ENCODE measurements at places on chromosomes 12 and 14. TPM values are rescaled to one million over a fixed set of nuclear protein-coding genes. Genes with fewer than 3 reads are reported as not detected.
A peak's percentile ranks its signal among the peaks of the same experiment; 100 is the strongest.

- no peak for DNase-seq
Measured at GRCh38 chr14:51575349-51576116, 76.2 kb upstream of the FRMD6 start.

- DNase-seq, result no peak
Measured at GRCh38 chr14:61409782-61410181, 88.4 kb downstream of the PRKCH start.

Gene MYF6
- total RNA-seq, result not detected

DNA sequence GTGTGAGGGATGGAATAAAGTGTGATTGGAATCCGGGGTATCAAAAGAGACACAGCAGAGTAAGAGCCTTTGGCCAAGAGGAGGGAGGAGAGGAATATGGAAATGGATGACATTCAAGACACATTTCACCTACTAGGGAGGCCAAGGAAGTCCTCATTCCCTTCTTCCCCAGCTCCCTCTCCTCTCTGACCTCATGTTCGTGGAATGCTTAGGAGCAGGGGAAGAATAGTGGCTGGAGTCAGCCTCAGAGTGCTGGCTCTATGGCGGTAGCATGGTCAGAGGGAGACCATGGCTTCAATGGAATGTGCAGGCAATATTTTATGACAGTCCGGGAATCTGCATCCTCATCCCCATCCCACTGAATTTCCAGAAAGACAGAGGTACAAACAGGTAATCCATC, 196.6 kb downstream of the EGLN3 start:
- no peak for DNase-seq

DNA sequence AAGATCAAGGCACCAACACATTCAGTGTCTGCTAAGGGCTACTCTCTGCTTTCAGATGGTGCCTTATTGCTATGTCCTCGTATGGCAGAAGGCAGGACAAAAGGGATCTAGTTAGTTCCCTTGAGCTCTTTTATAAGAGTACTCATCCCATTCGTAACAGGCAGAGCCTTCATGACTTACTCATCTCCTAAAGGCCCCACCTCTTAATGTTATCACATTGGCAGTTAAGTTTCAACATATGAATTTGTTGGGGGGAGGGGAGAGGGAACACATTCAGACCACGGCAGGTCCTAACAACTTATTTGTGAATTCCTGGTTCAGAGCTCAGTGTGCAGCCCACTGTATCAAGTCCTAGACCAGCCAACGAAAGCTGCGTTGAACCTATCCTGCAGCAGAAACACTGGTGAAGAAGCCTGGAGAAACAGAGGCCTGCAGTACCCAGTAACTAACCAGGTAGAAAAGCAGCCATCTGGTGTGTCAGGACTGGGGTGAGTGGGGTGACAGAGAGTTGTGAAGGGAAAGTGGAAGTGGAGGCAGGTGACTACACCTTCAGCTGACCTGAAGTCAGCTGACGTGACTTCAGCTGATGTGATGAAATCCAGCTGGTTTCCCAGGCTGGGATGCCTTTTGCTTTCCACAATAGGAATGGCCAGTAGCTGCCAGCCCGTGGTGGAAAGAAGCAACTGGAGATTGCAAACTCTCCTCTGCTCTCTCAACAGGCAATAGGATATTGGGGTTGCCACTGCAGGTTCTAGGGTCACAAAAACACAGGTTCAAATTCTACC, 101.6 kb upstream of the PLXNC1 start:
- no peak for DNase-seq

DNA sequence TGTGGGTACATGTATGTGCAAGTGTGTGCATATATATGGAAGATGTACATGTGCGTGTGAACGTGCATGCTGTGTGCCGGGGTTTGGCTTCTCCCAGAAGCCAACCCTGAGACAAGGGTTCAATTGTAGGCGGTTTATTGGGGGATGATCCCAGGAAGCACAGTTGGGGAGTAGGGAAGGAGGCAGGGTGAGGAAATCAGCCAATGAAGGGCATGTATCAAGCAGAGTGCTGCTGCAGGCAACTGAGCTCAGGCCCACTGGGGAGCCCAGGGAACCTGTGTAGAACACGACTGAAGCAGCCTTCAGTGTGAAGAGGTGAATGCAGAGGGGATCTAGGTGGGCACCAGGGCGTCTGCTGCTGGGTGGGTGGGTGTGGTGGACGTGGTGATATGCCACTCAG, 21.6 kb downstream of the SYNDIG1L start:
- no peak for DNase-seq

Gene PHETA1
- 27.9 TPM for total RNA-seq

DNA sequence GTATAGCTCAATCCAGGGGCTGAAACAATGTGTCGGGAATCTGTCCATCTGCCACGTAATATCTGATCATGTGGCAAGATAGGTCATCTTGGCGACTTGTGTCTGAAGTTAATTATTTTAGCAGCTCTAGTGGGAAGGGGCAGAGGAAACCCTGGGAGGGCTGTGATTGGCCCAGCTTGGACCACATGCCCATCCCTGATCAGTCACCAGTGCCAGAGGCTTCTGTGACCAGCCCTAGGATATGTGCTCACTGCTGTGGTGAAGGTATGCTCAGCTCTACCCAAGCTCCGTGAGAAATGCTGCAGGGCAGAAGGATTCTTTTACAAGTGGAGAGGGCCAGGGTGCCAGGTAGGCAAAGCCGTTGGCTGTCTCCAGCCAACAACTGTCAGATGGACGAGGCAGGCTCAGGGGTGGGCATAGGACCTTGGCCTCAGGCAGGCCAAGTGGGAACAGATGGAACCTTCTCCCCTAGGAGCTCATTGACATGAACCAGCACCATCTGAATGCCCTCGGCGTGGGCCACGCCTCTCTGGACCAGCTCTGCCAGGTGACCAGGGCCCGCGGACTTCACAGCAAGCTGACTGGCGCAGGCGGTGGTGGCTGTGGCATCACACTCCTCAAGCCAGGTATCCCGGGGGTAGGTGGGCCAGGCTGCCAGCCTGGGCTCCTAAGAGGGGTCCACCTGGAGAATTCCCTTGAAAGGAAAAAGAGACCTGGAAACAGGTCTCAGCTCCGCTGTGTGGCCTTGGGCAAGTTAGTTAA, 21.1 kb downstream of the MVK start:
- DNase-seq, result no peak

GRCh38 chr14:105854600-105855245, 328.3 kb downstream of the TMEM121 start:
- DNase-seq, result peak; percentile 18

DNA sequence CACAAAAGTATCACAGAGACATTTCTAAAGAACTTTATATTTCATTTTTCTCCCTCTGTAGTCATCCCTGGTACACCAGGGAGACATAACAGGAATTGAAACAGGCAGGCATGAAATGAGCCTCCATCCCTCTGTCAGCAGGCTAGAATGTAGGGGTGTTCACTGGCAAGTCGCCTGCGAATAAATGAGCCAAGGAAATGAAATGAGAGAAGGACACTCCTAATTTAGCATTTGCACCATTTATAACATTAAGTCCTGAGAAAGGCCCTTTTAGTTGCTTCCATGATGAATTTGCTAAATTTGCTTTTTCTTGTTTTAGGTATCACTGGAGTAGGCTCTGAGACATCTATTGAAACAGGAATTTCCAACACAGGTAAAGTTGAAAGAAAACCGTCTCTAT, 192.4 kb upstream of the CNTN1 start:
- DNase-seq, result no peak

DNA sequence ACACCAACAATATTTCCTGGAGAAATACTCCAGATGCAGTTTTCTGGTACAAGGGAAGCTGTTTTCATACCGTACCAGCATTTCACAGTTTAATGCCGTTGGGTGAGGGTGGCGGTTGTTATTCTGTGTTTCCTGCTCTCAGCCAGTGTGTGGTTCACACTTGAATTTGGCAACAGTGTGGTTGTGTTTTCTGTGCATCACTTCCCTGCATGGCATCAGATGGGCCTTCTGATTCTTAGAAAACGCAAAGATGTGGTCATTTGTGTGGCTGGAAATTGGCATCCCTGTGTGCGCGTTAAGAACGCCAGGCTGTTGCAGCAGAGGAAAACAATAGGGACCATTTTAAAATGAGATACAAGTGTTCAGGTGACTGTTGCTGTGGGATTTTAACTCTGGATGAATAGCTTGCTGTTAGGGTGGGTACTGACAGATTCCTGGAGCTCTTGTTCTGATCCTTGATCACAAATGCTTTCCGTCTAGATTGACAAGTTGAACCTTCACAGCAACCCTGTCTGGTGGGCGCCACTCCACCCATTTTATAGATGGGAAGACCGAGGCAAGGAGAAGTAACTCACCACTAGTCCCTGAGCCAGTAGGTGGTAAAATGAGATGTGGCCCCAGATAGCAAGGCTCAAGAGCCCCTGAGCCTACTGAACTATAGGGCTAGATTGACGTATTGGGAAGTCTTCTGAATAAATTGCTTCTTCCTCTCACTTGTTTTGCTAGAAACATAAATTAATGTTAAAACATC, 231.2 kb downstream of the CHST11 start:
- no peak for DNase-seq

- no peak for DNase-seq
Measured at GRCh38 chr14:96149131-96149530, 55.5 kb upstream of the BDKRB2 start.

- no peak for DNase-seq
Measured at GRCh38 chr12:124208489-124208888, 86.4 kb upstream of the RFLNA start.

DNA sequence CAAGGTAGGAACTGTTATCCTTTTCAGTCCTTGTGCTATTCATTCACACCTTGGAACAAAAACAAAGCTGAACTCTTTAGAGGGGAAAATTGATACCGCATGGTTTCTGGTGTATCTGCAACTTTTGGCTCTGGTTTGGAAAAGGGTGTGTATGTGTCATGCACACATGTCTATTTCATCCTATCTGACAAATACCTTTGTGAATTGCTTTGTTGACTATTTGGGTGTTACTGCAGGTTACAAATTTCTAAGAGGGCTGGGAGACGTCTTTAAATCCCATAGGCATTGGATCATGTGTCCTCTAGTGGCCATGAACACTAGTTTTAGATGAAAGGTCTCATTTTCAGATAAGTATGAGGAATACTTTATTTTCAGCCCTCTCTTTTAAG, 59.9 kb upstream of the IFNG-AS1 start:
- no peak for DNase-seq

Gene SOAT2
- total RNA-seq, result not detected

- no peak for DNase-seq
Measured at GRCh38 chr12:51281202-51281924, 11.1 kb upstream of the SMAGP start.

DNA sequence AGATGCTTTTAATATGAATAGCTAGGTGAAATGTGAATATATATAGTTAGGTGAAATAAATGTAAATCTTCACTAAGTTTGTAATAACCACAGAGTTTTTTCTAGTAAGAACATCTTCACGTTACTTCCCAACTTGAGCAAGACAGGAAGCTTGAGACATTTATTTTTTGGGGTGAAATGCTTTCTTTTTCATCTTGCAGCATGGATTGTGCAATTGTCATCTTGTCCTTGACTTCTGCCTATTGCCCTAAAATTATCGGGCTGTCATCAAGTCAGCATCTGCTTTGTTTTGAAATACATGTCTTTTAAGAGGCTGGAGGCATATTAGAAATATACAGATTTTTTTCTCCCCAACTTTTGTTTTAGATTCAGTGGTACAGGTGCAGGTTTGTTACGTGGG, 433.9 kb downstream of the PCNX1 start:
- DNase-seq, result no peak

- DNase-seq, result no peak
Measured at GRCh38 chr14:80577599-80577998, 363.9 kb downstream of the CEP128 start.

Gene IL22
- total RNA-seq, result not detected

DNA sequence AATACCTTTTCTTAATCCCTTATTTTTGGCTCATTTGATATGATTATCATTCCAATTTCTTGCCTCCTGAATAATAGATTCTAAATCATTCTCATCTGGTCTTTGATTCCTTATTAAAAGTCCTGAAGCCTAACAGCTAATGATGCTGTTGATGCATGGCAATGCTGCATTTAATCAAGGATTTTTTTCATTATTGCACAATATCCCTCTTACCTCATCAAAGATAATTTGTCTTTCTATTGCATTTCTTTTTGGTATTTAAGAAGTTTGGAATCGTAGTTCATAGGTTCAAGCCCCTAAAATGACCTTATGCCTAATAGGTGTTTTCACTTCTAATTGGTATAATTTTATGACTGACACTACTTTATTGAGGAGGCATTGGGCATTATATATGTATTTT, 648.2 kb upstream of the STXBP6 start:
- DNase-seq, result no peak

DNA sequence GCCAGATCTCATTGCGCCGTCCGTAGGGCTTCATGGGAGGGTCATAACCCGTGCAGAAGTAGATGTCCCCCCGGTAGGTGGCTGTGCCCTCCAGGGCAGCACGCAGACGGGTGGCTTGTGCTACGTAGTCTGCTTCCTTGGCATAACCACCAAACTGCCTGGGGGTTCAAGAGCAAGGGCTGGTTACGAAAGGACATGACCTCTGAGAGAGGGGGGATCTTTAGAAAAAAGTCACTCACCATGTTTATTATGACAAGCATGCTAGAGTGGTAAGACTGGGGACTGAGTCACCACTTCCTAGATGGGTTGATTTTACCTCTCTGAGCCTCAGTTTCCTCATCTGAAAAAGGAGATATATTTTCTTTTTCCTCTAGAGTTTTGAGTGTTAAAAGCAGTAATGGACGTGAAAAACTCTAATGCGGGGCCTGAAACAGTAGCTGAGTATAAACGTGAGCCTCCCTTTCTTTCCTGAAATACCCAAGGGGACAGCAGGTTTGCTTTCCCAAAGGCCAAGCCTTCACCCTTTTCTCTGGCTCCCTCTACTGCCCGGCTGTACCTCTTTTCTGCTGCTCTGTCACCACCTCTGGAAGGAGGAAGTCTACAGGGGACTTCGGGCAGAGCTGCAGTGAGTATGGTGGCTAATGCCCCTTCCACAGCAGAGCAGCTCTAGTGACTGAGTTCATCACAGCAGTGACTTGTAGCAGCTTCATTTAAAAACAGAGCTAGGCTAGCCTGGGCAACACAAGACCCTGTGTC, 23.5 kb upstream of the GPRC5D start:
- peak; percentile 57 for DNase-seq

- no peak for DNase-seq
Measured at GRCh38 chr12:111102102-111102739, 181.8 kb upstream of the MYL2 start.

GRCh38 chr14:87306409-87307168, 686.4 kb downstream of the GALC start:
- DNase-seq, result no peak

Gene BICDL1
- total RNA-seq, result 9.1 TPM

DNA sequence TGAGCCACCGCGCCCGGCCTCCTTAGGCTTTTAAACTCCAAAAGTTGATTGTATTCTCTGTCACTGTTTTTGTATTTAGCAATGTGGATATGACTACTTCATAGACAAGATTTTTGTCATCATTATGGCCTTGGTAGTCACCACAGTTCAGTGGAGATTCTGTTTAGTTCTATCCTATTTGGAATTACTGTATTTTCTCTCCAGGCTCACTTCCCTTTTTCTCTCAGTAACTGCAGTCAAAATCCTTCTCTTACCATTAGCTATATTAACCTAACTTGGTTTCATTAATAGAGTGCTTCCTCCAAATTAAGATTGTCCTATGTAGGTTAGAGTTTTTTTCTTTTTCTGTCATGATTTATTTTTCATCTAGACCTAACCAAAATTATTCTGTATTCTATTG, 283.9 kb downstream of the TMTC2 start:
- no peak for DNase-seq

Gene VDR
- total RNA-seq, result 154 TPM

- no peak for DNase-seq
Measured at GRCh38 chr12:449203-449602, 10.5 kb upstream of the B4GALNT3 start.

GRCh38 chr14:99382781-99383471, 97.7 kb downstream of the SETD3 start:
- no peak for DNase-seq

Gene SLCO1B3
- total RNA-seq, result 0.20 TPM

- DNase-seq, result no peak
Measured at GRCh38 chr14:93262446-93262845, 55.4 kb downstream of the UBR7 start.

Measured in left colon (tissue), 2 donors.